ENCODE measurements at places on chromosomes 12 and 14.

DNA sequence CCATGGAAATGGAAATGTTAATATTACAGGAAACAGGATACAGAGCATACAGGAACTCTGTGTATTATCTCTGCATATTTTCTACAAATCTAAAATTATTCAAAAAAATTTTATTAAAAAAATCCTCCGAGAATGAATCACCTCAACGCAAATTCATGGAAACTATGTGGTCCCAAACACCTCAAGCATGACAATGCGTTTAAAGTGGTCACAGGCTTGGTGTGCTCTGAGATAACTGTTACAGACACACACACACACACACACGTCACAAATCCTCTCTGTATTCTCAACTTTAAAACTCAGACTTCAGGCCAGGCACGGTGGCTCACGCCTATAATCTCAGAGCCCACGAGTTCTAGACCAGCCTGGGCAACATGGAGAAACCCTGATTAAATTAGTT lies 45.3 kb upstream of the MTERF2 start:
- no peak for DNase-seq

DNA sequence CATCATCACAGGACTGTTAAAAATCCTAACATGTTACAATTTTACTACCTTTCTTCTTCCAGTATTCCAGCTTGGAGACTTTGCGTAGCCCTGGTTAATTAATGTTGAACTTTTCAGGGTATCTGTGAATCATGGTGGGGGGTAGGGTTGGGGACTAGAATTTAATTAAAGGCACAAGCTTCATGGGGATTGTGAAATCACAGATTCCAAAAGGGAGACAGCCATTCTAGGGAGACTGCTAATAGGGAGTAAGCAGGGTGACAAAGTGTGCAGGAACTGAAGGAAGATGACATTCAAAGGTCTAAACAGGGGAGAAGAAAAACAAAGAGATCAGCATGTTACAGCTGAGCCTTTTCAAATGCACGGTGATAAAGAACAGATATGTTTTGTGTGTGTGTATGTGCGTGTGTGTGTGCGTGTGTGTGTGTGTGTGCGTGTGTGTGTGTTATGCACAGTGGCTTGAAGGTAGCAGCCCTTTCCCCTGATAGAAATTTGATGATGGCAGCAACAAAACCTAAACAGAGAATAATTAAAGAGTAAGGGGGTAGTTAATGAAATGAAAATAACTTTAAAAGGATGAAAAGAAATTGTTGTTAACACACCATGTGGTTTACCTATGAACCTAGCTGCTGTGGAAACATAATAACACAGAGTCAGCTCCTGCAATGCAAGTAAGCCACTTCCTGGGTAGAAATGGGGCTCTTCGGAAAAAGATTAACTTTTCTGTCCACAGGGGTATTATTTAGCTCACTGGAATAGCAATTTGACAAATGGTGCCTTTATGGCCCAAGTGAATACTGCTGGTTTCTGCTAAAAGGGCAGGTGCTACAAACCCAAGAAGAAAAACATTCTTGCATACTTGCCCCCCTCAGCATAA lies 581.7 kb downstream of the DIO2 start:
- no peak for DNase-seq

DNA sequence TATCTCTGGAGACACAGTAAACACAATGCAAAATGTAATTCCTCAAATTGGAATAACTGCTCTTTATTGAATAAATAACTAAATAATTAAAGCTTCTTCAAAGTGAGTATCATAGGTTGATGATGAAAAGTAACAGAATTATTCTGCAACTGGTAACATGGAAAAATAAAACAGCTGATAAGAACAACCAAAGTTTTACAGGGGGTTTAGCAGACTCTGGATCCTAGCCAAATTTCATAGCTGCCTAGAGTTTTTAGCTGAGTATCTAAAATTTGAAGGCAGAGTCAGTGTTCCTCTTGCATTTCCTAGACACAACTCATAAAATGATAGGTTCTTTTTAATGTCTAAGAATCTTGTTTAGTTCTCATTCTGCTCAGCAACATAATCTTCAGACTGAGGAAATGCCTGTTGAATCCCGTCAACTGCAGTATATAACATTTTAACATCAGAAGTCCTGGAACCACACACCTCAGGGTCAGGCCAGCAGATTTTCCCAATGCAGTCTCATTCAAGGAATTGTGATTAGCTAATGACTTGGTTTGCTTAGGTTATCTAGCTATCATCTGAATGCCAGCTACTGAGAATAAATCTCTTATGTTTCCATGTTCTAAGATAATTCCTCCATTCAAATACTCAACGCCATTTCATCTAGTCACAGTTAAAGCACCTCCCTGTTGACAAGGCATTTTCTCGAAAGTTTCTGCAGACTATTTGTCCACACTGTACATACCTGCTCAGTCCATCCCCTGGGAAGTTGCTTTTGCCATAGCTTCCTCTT lies 411.6 kb downstream of the BCAT1 start:
- DNase-seq: no peak

- DNase-seq: no peak
These were observed 7.2 kb downstream of the CPNE8 start for GRCh38 chr12:38898001-38898684.
